Stimulated activated CD8-positive, alpha-beta memory T cell treated with anti-CD3 and anti-CD28 coated beads, Interleukin-15, amount 100 ng/mL, for 48 hours (primary cell): ENCODE measurements at places on chromosomes 13 and 19.
A peak's percentile ranks its signal among the peaks of the same experiment; 100 is the strongest.

DNA sequence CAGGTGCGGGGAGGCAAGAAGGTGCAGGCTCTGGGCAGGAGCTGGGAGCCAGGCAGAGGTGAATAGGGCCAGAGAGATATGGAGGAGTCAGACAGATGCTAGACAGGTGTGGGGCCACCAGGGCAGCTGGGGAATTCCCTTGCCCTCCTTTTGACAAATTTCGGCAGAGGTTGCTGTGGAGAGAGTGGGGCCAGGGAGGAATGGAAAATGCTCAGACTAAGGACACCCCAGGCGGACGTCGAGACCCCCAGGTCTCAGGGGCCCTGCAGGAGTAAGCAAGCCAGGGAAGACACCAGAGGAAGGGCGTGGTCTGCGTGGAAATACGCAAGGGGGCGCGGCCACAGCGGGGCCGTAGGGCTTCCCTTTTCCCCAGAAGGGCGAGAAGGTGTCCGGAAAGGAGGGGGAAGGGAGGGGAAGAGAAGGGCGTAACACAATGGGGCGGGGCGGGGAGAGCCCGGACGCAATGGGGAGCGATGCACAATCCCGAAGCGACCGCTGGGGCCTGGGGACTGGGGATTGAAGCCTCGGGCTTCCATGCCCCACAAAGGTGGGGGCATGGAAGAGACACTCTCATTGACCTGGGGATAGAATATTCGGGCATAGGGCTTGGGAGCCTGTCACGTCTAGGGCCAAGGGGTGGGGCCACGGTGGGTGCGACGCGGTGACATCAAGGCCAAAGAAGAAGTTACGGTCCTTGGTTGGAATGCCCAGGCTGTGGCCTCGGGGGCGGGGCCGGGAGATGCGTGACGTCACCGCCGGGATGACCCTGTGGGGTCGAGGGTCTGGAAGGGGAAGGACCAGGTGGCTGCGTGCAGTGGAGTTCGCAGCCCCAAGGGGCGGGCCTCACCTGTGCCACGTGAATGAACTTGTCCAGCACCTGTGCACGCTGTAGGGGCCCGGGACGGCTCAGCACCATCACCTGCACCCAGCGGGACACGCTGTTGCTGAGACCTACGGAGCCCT is 8.2 kb downstream of the RASGRP4 start:
- peak; percentile 43 for DNase-seq

DNA sequence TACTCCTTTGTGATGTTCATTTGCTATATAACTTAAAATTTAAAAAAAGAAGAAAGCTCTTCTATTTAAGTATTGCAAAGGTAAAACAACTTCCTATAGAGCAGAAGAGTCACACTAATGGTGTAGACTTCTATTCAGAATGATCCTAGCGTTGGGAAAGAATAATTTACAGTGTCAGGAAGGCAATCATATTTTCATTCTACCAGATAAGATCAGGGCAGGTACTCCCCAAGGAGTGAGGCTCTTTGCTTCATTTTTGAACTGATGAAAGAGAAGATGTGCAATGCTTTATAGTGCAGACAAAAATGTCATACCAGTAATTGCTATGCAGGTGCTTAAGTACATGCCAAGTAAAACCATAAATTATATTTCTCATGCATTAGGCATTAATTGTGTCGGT is 1193.0 kb downstream of the PCDH9 start:
- no peak for DNase-seq

DNA sequence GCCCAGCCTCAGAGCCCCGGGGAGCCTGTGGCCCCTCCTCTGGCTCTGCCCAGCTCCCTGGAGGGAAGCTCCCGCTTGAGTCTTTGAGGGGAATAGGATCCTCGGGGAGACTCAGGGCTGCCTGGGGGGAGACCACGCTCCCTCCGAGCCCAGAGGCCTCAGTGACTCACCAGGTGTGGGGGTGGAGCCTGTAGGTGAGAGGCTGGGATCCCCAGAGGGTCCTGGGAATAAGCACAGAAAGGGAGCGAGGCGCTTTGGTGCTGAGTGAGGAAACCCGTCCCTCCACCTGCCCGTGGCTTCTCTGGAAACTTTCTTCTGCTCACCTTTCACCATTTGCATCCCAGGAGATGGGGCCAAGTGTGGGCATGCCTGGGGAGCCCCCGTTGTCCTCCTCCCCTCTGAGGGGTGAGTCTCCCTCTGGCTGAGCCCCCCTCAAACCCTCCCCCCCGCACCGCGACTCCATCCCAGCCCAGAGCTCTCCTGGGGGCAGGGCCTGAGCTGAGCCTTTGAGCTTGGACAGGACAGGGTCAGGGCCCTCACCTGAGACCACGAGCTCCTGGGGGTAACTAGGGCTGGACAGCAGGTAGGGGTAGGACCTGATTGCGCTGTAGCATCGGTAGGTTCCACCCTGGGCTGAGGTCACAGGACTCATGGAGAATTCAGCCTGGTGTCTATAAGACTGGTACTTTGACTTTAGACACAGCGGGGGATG is 2.7 kb downstream of the LILRB5 start:
- no peak for DNase-seq

GRCh38 chr19:14005349-14006084 is 603 bp downstream of the RFX1 start:
- peak; percentile 84 for DNase-seq

GRCh38 chr19:2194513-2195078 is 30.9 kb downstream of the DOT1L start:
- no peak for DNase-seq

DNA sequence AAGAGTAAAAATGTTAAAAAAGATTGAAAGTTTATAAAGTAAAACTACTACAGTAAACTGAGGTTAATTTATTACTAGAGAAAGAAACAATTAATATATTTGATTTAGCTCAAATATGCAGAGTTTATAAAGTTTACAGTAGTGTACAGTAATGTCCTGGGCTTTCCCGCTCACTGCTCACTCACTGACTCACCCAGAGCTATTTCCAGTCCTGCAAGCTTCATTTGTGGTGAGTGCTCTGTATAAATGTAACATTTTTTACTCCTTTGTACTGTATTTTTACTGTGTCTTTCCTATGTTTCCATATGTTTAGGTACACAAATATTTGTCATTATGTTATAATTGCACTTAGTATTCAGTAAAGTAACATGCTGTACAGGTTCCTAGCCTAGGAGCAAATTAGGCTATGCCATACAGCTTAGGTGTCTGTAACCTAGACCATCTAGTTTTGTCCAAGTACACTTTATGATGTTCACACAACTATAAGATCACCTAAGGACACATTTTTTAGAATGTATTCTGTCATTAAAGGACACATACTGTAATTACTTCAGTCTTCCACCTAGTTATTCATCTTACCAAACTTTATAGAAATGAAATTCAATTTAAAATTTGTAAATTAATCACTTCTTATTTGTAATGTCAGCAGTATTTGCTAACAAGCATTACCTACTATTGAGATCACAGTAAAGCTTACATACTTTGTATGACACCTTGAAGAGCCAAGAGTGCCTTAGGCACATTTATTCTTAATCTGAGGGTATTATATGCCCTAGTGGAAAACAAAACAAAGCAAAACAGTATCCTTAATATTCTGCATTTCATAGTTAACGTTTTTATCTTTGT is 683.4 kb downstream of the PCDH9 start:
- no peak for DNase-seq

GRCh38 chr13:57725480-57725879 is 93.9 kb downstream of the PCDH17 start:
- no peak for DNase-seq
